ENCODE measurements at places on chromosomes 12 and 14. TPM values are rescaled to one million over a fixed set of nuclear protein-coding genes. Genes with fewer than 3 reads are reported as not detected.
A peak's percentile ranks its signal among the peaks of the same experiment; 100 is the strongest.

DNA sequence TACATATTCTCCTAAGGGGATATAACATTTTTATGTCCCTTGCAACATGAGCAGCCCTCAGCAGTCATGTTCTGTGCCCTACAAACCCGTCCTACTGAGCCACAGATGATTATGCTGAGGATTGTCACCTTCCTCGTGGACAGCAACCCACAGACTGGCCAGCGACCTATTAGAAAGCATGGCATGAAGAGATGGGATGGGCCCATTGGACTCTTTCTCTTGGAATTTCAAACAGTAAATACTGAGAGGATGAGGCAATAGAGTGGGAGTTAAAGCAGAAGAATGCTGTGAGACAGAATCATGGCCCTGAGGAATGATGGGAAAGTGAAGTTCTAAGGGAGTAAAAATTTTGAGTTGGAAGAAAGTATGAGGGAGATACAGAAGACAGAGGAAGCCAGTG is 149.9 kb upstream of the BTG1 start:
- DNase-seq: no peak

GRCh38 chr12:49937639-49938300 is 12.8 kb upstream of the AQP2 start:
- no peak for DNase-seq

- peak; percentile 73 for DNase-seq
Measured at GRCh38 chr12:100398307-100398706, 41.4 kb downstream of the SLC17A8 start.

GRCh38 chr12:5335069-5335468 is 96.8 kb upstream of the NTF3 start:
- DNase-seq: no peak

- DNase-seq: no peak
Measured at GRCh38 chr14:89614009-89614691, 197.1 kb upstream of the FOXN3 start.

DNA sequence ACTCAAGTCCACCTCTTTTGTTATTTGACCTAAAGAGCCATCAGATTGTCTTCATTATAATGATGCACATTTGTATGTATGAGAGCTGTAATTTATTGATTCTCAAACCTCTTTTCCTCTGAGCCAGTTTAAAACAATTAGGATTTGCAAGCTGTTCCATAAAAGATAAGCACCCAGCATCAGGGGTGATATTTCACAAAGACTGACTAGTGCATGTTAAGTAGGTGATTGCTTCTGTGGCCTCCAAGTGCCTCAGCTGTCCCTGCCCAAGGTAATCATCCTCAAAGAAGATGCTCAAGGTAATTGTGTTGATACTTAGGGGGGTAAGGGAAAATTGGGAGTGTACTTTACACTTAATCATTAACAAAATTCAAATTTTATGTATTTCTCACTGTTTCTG is 18.2 kb downstream of the CEP128 start:
- no peak for DNase-seq

- DNase-seq: no peak
Measured at GRCh38 chr12:129071362-129071761, 218.1 kb downstream of the GLT1D1 start.

GRCh38 chr12:50077099-50077498 is 8.0 kb upstream of the SMARCD1 start:
- DNase-seq: no peak

DNA sequence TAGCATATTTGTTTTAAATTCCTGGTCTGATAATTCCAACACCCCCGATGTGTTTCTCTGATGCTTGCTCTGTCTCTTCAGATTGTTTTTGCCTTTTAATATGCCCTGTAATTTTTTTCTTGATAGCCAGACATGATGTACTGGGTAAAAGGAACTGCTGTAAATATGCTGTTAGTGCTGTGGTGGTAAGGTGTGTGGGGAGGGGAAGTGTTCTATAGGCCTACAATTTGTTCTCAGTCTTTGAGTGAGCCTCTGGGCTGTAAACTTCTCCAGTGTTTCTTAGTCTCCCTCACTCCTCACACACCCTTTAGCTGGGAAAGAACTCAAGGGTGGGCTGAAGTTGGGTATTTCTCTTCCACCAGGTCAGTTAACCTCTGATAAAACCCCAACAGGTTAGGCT is 147.0 kb upstream of the OR4E1 start:
- DNase-seq: no peak

- DNase-seq: no peak
Measured at GRCh38 chr12:20144341-20144740, 224.0 kb upstream of the PDE3A start.

DNA sequence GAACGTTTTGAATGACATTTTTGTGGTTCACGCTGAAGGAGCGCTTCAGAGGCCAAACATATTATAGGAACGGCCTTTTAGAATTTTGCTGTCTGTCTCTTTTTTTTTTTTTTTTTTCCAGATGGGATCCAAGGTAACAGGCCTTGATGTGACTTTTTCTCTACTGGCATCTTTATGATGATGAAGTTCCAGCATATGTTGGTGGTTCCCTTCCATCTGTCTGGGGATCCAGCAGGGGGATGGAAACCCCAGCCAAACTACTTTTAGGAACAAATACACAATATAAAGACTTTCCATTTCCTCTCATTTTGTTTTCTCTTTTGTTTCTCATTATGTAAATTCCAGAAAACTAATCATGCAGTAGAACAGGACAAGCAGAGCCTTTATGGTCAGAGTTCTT is 239.3 kb upstream of the PRICKLE1 start:
- no peak for DNase-seq

DNA sequence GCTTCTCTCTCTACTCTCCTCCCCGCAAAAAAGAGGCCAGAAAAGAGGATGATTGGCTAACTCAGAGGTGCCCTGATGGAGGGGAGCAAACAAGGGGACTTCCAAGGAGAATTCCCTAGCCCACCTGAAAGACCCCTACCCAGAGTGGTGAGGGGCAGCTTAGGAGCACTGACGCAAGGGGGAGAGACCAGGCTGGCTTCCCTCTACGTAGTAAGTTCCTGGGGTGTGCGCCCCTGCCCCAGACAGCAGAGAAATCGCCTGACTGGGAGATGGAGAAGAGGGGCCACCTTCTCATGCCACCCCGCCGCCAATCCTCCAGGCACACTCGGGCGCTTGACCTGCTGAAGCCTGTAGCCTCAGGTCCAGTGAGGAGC is 2.1 kb upstream of the DIO3 start:
- no peak for DNase-seq

GRCh38 chr14:95183532-95184412 is 26.4 kb upstream of the DICER1 start:
- DNase-seq: peak; percentile 65

- DNase-seq: no peak
Measured at GRCh38 chr14:58066115-58066514, 85.9 kb downstream of the ARMH4 start.

GRCh38 chr14:55944757-55945156 is 173.5 kb upstream of the PELI2 start:
- DNase-seq: no peak

DNA sequence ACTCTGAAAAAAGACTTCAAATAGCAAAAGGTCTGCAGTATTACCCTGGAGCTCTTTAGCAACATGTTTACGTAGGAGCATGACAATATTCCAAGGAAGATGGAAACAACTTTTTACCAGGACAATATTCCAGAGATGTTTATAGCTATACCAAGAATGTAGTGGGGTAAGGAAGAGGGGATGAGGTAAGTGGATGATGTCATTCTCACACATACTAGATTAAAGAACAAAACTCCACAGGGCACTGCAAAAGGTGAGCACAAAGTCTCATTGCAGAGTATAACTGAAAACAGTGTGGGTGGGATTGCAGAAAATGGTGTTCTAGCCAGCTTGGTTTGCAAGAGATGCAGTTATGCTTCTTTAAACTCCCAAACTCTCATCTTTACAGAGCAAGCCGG is 8.4 kb downstream of the CMTM5 start:
- no peak for DNase-seq

- peak; percentile 86 for DNase-seq
Measured at GRCh38 chr14:100662879-100663760, 63.6 kb upstream of the DLK1 start.

- DNase-seq: no peak
Measured at GRCh38 chr12:122052285-122052684, 26.3 kb upstream of the MLXIP start.

DNA sequence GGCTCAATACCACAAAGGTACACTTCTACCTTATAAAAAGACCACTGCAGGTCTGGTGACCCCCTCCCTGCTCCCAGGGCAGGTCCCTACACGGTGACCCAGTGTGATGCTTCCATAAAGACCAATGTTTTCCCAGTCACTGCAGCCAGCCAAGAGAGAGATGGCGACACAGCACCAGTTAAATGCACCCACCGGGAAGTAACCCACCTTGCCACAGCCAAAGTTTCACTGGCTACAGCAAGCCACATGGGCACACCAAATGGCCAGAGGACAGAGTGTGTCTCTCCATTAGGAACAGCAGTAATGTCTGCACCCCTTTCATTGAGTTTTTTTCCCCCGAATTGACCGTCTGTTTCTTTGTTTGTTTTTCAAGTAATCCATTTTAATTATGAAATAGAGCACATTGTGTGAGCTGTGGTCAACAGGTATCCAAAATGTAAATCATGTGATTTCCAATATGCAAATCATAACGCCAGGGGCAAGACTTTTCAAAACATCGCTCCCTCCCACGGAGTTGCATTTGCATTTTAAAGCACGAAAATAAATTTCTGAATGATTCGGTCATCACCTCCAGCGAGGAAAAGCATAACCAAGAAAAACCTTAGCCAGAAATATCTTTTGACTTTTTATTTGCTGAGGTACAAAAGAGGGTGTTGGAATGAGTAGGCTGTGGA is 48.9 kb upstream of the EML1 start:
- DNase-seq: no peak

DNA sequence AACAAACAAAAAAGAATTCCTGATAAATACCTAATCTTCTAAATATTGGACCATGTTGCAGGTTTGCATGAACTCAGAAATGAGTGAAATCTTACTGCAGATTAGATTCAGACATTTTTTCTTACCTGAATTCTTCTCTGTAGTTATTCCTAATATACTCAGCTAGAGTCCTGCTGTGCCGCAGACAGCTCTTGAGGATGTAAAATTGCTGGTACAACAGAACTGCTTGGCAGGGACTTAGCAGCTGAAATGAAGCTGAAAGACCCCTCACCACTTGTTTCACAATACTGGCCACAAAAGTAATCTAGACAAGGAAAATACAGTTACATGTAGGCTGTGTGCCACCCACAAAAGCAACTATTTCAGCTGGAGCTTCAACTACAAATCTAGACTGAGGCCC is 48.3 kb upstream of the KICS2 start:
- DNase-seq: no peak

Gene PLEKHD1
- polyA plus RNA-seq: under 0.01 TPM

Gene NOS1
- under 0.01 TPM for polyA plus RNA-seq

Gene MIP
- not detected for polyA plus RNA-seq

Gene SIX6
- not detected for polyA plus RNA-seq

Gene SLC25A47
- 0.38 TPM for polyA plus RNA-seq

Gene PRPH
- polyA plus RNA-seq: not detected

Gene DAO
- polyA plus RNA-seq: not detected

Gene MAP3K9
- 0.81 TPM for polyA plus RNA-seq

Gene DEPDC4
- polyA plus RNA-seq: 3.6 TPM

Gene CRIP1
- 3,839 TPM for polyA plus RNA-seq

Gene FZD10
- polyA plus RNA-seq: not detected

Gene KRT6C
- polyA plus RNA-seq: 0.03 TPM

Gene GRIP1
- polyA plus RNA-seq: 0.67 TPM

Gene BEST3
- polyA plus RNA-seq: not detected

Gene RPL36AL
- polyA plus RNA-seq: 823 TPM

Gene MANSC4
- polyA plus RNA-seq: not detected

Measured in small intestine (tissue), 16 donors.